T-helper 22 cell (primary cell): ENCODE measurements at places on chromosomes 2 and 18.

GRCh38 chr2:11998218-11998617 is 251.8 kb downstream of the LPIN1 start:
- no peak for DNase-seq

DNA sequence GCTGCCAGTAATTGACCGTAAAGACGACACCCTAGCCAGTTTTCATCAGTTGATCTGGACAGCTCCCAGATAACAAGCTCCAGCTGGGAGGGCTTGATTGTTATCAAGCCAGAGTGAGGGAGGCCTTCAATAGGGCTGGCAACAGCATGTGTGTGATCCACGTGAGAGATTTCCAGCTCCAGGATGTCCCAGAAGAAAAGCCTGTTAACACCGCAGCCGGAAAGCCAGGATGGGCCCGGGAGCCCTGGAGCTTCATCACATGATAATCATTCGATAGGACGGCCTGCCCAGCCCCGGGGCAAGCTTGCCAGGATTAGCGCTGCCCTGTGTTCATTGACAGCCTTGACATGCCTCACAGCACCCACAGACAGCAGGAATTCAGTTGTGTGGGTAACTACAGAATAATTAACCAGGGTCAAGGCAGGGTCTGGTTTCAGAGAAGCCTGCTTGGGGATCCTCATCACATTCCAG is 182.5 kb downstream of the C1D start:
- no peak for DNase-seq

GRCh38 chr18:8824846-8825245 is 119.5 kb downstream of the MTCL1 start:
- no peak for DNase-seq

- DNase-seq = no peak
These were observed 387.0 kb downstream of the MTX2 start for GRCh38 chr2:176656038-176656775.

DNA sequence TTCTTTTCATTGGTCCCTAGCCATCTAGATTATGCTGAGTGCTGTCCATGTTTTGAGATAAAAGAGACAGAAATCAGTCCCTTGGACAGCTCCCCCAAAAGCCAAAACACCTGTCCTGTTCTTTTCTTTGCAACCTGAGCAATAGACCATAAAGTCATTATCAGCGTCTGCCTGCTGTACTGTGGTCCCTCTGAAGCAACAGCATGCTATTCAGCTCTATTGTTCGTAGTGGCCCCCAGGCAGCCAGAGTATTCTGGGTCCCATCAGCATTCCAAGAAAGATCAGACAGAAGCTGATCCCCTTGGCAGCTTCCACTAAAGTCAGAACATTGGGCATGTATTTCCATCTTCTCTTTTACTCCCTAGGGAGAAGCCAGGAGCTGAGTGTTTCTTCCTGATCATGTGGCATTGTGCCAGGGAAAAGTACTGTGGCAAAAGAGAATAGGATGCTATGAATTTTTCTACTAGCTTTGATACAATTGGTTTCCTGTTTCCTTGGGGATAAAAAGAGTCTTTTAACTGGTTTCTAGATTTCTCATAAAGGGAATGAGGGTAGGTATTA is 33.6 kb upstream of the ZSWIM2 start:
- no peak for DNase-seq

- DNase-seq = no peak
These were observed 16.7 kb upstream of the OTOS start for GRCh38 chr2:240157147-240157470.

GRCh38 chr2:164061129-164061746 is 325.4 kb upstream of the FIGN start:
- no peak for DNase-seq

DNA sequence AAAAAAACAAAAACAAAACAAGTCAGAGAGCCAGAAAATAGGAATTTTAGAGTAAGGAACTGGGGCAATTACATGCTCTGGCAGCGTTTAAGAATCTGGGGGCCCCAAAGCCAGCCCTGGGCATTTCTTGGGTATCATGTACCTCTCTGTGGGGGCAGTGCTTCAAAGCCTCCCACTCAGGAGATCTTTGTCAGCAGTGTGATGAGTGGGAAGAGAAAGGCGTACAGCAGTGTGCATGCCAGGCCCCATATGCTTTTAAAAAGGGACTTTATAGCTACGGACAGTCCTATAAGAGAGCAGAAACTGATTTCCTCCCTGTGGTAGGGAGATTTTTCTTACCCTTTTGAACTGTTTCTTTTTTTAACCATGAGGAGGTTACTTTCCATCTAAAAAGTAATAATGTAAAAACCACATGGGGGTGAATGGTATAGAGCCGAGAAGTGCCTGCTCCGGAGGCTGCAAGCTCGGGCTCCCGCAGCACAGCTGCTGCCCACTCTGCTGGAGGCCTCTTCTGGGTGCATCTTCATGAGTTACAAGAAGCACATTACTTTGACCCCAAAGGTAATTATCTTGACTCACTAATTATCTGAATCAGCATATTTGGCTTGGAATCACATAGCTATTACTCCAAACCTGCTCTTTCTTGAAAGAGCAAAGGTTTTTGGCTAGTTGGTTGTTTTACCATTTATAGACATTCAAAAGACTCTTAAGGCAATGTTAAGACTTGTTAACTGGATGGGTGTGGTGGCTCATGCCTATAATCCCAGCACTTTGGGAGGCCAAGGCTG is 46.4 kb downstream of the PROC start:
- no peak for DNase-seq

DNA sequence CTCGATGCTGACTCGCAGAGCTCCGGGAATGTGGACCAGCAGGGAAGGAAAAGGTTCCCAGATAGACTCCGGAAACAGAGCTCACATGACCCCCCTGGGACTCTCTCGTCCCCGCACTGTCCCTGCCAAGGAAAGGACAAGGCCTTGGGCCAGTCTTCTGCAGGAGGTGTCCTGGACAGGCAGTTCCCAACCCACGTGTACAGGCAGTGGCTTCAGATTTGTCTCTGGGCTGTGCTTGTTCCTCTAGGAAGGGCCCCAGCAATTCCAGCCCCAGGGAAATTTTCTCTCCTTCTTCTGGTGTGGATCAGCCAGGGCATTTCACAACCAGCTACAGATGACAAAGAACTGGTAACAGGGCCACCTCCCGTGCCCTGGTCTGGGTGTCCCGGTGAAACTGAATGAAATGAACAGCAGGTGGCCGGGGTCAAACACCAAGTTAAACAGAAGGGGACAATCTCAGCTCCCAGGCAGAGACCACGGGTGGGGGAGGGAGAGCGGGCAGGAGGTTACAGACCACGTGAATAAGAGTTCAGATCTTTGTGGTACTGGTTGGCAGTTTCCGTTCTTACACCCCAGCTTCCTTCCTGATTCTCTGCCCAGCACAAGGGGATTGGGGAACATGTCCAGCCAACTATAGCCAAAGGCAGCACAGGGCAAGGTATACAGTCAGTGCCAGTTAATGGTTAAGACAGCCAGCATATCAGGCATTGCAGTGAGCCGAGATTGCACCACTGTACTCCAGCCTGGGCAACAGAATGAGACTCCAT is 52.2 kb upstream of the CAB39 start:
- DNase-seq = no peak

DNA sequence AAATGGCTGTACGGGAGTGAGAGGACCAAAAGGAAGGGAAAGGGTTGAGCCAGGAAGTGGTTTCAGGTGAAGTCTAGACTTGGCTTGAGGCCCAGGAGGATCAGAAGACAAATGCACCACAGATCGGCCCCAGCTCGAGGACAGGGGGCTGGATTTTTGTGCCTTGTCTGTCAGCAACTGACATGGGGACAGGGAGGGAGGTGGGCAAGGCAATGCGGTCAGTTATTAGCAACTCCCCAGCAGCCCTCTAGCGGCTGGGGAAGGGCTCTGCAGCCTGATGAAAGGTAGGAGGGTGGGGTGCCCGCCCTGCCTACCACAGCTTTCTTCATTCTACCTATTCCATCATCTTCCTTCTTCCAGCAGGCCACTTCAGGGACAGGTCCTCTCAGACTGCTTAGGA is 50.0 kb downstream of the CPO start:
- DNase-seq = no peak

GRCh38 chr2:61114147-61114546 is 47.8 kb upstream of the C2orf74 start:
- no peak for DNase-seq

DNA sequence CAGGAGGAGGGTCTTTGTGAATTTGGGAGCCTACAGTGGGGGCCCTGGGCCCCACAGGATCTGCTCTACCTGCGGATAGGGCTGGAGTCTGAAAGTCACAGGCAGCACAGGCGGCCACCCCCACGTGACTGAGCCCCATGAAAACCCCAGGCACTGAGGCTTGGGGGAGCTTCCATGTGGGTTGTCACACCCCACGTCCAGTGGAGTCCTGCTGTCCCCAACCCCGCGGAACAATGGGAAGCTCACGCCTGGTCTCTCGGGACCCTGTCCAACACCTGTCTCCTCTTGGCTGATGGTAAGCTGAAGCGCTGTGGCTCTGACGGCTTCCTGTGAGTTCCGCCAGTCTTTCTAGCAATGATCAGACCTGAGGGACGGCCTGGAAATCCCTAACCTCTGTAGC is 85.8 kb downstream of the PTGR3 start:
- no peak for DNase-seq

DNA sequence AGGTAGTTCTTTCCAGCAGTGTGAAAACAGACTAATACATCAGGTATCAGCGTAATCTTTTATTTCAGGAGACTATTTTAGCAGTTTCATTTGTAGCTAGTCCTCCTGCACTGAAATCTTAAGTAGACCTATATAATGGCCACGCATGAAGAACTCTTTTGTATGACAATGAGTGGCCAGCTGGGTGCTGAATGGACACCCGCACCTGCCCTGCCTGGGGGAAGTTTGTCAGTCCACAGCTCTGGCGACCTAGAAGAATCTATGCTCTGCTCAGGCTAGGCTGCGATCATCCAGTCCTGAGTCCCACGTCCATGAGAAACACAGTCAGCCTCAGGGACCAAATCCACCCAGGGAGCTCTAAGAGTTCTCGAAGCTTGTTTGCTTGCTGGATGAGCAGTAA is 709.2 kb upstream of the ID2 start:
- DNase-seq = no peak

DNA sequence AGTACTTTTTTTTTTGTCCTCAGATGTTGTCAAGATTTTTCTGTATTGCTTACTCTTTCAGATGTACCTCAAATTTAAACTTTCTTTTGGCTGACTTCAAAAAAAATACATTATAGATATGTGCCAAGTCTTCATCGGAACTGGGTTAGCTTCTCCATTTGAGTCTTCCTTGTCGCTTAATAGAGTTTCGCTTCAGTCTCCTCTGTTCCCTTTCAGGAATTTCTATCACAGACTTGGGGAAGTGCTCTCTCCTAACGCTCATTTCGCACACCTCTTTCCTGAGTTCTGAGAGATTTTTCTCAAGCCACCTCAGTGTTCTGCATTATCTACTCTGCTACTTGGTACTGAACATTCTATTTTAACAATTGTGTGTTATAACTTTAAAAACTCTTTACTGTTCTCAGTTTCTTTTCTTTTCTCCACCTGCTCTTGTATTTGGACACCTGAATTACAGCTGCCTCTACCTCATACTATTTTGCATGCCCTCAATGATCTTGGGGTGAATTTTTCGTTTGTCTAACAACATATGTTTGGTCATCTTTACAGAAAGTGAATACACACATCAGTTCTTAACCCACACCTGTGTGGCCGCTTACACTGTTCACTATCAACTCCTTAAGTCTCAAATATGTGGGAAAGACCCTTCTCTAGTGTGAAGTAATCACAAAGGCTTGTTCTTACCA is 16.5 kb downstream of the PTPN2 start:
- no peak for DNase-seq

DNA sequence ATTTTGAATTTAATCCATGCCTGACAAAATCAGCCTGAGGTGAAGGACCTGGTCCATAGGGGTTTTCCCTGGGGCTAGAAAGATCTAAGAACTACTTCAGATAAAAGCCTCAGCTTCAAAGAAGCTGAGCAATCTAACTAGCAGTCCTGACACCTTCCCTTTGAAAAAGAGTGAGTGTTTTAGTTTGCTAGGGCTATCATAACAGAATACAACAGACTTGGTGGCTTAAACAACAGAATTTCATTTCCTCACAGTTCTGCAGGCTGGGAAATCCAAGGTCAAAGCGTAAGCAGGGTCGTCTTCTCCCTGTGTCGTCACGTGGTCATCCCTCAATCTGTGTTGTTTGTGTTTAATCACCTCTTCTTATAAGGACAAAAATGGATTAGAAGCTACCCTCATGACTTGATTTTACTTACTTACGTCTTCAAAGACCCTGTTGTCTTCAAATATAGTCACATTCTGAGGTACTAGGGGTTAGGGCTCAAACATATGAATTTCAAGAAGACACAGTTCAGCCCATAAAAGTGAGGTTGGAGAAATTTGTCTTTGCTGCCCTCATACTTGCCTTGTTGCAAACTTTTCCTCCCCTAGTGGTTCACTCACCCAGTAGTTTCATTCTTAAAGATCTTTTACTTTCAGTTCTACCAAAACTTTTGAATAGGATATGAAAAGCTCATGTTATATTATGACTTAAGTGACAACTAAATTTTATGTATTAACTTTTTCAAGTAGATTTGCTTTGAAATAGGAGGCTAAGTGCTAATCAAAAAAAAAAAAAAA is 673.8 kb downstream of the ARHGAP15 start:
- DNase-seq = no peak

DNA sequence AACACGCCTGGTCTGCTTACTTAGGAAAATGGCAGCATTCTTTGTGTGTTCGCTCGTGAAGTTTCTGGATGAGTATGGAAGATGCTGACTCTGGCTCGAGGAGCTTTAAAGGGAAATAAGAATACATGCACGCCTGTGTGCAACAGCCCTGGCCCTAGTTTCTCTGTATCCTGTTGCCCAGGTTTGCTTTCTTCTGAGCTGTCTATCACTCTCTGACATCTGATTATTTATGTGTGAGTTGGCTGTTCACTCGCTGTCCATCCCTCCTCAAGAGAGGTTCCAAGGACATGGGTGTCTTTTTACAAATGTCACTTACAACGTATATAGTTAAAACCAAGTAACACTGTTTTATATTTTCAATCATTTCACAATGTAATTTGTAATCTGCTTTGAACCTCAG is 16.0 kb downstream of the SLC9A2 start:
- no peak for DNase-seq

DNA sequence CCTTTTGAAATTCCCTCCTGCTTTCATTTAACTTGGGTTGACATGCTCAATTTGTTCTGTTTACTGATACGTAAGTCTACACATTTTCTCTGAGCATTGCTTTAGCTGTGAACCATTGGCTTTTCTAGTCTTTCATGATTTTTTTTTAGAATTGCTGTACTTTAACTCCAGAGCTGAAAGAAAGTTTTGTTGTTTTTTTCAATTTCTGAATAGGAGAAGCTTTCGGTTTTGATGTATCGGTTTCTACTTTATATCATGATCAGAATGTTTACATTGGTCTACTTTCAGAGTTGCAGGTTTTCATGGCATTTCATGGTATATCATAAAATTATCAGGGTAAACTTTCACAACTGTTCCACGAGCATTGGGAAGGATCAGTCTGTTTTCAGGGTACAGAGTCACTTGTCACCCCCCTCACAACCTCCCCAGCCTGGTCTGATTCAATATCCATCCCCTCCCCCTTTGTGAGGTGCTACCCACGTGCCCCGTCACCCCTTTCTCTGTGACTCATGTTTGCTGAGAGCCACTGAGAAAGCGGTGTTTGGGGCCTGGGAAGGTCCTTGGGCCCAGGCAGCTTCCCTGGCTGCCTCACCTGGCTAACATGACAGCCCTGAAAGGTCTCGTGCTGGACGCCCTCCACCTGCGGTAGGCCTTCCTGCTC is 7.0 kb downstream of the ASTL start:
- DNase-seq = no peak
